Activated T-helper 9 cell treated with anti-CD3 and anti-CD28 coated beads, Interleukin-2, amount 50 U/mL, for 16 hours (primary cell): ENCODE measurements at places on chromosomes 4 and X.

DNA sequence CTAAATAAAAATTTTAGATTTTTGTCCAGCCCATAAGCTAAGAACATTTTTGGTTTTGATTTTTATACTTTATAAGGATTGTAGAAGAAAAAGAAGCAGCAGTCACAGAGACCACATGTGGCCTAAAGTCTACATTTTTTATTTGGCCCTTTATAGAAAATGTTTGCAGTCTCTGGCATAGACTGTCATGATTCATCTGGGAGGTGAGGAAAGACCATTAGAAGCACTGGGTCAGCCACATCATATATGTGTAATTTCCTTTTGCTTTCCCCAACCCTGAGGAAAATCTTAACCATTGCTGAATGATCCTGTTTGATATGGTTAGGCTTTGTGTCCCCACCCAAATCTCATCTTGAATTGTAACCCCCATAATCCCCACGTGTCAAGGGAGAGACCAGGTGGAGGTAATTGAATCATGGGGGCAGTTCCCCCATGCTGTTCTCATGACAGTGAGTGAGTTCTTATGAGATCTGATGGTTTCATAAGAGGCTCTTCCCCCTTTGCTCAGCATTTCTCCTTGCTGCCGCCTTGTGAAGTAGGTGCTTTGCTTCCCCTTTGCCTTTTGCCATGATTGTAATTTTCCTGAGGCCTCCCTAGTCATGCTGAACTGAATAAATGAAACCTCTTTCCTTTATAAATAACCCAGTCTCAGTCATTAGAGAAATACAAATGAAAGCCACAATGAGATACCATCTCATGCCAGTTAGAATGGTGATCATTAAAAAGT is 12.1 kb upstream of the COPS4 start:
- no peak for DNase-seq

DNA sequence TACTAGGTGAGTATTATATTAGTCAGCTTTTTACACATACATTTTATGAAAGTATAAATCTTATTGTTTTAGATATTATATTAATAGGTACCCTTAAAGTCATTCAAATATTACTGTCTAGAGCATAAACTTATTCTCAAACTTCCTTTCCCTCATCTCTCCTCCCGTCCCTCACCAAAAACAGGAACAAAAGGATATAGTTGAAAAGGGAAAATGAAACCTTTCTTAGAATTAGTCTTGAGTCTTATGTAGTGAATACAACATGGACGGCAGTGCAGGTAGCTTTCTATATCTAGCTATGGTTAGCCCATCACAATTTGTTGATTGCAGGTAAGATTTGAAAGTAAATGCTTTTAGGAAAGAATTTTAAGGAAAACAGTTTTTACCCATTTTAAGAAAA is 65.6 kb downstream of the RBPJ start:
- no peak for DNase-seq

- no peak for DNase-seq
These were observed 151.8 kb upstream of the GATB start for GRCh38 chr4:151912632-151913031.

DNA sequence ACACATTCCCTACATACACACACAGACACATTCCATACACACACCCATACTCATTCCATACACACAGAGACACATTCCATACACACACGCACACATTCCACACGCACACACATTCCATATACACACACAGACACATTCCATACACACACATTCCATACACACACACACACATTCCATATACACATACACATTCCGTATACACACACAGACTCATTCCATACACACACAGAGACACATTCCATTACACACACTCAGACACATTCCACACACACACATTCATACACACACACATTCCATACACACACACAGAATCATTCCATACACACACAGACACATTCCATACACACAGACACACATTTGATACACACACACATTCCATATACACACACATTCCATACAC is 15.2 kb downstream of the LINC00632 start:
- no peak for DNase-seq

DNA sequence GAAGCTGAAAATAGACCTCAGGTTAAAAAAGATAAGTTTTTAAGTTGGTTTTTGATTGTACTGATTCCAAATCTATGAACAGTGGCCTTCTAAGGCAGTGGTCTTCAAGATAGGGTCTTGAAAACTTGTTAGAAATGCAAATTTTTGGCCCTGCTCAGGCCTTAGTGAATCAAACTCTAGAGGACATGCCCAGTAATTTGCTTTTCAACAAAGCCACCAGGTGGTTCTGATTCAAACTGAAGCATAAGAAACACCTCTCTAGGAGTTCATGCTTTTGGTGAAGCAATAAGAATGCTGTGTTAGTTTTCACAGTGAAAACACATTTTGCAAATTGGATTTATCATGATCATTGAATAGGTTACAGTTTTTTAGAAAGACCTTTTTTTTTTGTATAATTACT is 1849.4 kb upstream of the AGA start:
- DNase-seq, result no peak

GRCh38 chr4:164765096-164765495 is 11.2 kb downstream of the SMIM31 start:
- no peak for DNase-seq

GRCh38 chrX:105282077-105282476 is 61.6 kb upstream of the TEX13A start:
- DNase-seq, result no peak

DNA sequence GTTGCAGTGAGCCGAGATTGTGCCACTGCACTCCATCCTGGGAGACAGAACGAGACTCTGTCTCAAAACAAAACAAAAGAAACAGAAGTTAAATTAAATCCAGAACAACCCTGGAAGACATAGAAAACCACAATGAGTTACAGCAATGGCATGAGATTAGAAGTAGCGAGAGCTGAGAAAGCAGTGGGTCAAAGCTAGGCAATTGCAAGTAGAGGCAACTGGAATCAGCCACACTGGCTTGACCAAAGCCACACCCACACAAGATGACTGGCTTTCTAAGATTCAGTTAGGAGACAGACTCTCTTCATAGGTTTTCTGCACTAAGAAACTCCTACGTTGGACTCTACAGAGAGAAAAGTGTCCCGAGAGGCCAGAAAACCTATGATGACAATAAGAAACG is 443.0 kb downstream of the GPM6A start:
- no peak for DNase-seq

DNA sequence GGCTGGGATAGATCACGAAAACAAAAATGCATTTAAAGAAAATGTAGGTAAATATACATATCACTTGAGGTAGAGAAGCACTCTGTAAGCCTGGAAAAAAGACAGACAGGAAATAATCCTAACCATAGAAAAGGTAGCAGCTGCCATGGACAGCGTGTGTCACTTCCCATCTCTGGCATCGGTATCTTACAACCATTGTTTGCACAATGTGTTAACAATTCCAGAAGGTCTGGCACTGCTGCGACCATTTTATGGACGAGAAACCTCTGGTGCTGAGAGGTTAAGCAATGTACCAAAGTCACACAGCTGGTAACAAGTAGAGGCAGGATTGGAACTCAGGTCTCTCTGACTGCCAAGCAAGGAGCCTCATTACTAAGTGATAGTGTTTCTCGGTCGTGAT is 1.7 kb upstream of the MTNR1A start:
- DNase-seq, result no peak

- no peak for DNase-seq
These were observed 107.4 kb downstream of the AFF1 start for GRCh38 chr4:87042221-87042620.

- no peak for DNase-seq
These were observed 200.3 kb downstream of the FAT4 start for GRCh38 chr4:125515016-125515415.

DNA sequence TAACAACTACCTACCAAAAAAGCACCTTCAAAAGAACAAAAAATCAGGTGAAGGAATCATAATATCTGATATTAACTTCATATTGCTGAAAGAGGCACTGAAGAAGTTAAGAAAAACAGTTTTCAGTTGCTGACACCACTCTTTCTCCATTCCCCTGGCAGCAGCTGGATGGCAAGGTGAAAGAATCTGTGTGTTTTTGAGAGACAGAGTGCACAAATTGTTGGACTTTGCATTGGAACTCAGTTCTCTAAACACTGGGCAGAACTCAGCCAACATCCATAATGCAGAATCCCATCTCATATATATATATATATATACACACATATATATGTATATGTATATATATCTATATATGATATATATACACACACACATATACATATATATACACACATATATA is 408.3 kb upstream of the MAGEC2 start:
- DNase-seq, result no peak

- no peak for DNase-seq
These were observed 11.8 kb downstream of the TMEM31 start for GRCh38 chrX:103722505-103722904.

GRCh38 chrX:24145303-24146186 is 4.0 kb upstream of the ZFX start:
- DNase-seq, result no peak

DNA sequence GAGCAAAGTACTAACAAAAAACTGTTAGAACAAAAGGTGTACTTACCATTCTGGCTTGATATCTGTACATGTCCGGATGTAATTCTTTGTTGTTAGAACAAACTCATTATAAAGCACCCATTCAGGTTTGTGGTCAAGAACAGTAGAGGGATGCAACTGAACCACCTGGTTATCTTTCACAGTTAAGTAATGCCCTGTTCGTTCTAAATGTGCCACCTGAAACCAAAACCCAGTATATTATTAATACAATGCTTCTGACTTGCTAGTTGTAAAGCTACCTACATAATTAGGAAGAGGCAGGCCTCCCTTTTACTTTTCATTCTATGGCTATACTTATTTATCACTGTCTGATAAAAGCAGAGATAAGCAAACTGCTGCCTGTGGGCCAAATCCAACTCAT is 54.8 kb downstream of the DHX15 start:
- DNase-seq, result no peak

GRCh38 chr4:173218411-173219125 is 50.0 kb downstream of the GALNT7 start:
- no peak for DNase-seq

DNA sequence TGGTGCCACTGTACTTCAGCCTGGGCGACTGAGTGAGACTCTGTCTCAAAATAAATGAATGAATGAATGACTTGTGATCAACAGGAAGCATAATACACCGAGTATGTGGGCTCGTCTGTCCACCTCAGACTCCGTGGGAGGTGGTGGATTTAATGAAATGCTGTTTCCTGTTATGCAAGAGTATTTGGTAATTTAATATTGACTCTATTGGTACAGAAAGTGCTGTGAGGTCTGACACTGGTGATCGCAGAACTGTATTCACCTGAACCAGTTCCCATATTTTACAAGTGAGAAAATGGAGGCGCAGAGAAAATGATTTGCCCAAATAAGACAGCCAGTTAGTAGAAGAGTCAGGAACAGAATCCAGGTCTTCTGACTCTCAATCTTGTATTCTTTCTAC is 423.3 kb downstream of the RAPGEF2 start:
- DNase-seq, result no peak

GRCh38 chrX:110703641-110704040 is 92.0 kb downstream of the CHRDL1 start:
- no peak for DNase-seq

GRCh38 chr4:147366164-147366563 is 114.7 kb upstream of the EDNRA start:
- DNase-seq, result no peak

DNA sequence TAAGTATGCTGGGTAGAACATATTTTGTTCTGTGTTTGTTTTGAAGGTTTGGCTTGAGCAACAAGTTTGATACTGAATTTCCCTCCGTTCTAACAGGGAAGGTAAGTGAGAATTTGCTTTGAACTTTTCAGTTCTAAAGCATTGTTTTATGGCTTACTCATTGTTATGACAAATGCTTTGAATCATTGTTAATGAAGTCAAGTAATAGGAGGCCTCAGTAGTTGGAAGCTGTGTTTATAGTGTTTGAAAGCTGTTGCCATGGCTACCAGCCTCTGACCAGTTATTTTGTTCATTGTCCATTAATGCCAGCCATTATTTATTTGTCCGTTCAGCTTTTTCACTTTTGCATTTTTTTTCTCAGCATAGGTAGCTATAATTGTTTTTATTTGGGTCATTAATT is 14.4 kb downstream of the CHIC1 start:
- DNase-seq, result no peak

DNA sequence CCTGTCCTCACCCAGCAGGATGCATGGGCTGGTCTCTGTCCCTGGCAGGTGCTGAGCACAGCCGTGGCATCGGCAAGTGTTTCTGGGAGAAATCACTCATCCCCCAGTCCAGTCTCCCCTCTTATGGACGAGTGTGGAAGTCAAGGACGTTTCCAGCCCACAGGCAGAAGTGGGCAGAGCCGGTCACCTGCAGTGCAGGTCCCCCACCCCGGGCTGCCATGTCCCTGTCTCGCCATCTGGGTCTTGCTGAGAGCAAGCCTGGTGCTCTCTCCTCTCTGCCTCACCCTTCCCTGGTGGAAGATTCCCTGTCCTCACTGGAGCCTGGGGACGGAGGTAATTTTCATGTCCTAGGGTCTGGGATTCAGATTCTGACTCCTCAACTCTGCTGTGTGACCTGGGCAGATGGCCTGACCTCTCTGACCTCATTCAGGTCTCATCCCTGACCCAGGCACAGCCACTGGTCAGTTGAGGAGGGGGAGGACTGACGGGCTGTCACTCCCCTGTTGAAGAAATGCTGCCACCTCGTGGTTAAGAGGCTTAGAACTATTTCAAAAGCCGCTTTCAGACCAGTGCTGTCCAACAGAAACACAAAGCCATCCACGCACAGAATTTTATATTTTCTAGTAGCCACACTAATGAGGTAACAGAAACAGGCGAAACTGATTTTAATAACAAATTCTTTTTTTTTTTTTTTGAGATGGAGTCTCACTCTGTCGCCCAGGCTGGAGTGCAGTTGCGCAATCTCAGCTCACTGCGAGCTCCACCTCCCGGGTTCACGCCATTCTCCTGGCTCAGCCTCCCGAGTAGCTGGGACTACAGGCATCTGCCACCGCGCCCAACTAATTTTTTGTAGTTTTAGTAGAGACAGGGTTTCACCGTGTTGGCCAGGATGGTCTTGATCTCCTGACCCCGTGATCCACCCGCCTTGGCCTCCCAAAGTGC is 1.8 kb downstream of the CPZ start:
- DNase-seq, result no peak

DNA sequence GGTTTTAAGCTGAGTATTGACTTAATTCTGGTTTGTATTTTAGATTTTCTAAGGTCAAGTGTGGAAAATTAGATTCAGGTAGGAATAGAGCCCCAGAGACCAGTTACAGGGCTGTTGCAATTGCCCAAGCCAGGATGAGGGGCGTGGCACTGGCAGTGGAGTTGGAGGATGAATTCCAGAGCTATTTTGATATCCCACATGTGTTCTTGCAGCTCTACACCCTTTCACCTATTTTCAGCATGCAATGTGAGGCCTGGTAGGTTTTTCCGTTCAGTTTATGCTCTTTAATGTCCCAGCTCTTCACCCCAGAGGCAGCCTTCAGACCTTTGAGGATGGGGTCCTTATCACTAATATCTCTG is 17.9 kb upstream of the OGT start:
- no peak for DNase-seq

- DNase-seq, result no peak
These were observed 23.9 kb downstream of the CXXC4 start for GRCh38 chr4:104470770-104471169.
